Stimulated activated CD4-positive, alpha-beta T cell treated with anti-CD3 and anti-CD28 coated beads, Interleukin-15, amount 100 ng/mL, for 24 hours (primary cell): ENCODE measurements at places on chromosomes 11 and 22.

GRCh38 chr11:19345519-19345847 is 104.7 kb upstream of the E2F8 start:
- peak; percentile 3 for DNase-seq

DNA sequence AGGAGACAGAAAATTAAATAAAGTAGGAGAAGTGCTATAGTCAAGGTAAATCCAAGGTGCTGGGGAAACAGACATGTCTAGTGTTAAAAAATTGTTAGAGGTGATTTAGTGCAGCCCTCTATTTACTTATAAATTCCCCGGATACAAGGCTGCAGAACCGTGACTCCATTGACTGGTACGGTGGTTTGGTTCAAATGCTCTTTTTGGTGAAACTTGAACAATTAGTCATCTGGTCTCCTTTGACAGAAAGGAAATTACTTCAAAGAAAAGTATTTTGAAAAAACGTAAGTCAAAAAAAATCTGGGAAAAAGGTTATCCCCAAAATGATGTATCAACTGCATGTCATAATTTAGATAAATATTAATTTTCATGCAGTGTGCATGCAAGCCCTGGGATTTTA is 399.2 kb downstream of the CNTN5 start:
- no peak for DNase-seq

GRCh38 chr11:44300844-44301563 is 8.9 kb downstream of the ALX4 start:
- no peak for DNase-seq

DNA sequence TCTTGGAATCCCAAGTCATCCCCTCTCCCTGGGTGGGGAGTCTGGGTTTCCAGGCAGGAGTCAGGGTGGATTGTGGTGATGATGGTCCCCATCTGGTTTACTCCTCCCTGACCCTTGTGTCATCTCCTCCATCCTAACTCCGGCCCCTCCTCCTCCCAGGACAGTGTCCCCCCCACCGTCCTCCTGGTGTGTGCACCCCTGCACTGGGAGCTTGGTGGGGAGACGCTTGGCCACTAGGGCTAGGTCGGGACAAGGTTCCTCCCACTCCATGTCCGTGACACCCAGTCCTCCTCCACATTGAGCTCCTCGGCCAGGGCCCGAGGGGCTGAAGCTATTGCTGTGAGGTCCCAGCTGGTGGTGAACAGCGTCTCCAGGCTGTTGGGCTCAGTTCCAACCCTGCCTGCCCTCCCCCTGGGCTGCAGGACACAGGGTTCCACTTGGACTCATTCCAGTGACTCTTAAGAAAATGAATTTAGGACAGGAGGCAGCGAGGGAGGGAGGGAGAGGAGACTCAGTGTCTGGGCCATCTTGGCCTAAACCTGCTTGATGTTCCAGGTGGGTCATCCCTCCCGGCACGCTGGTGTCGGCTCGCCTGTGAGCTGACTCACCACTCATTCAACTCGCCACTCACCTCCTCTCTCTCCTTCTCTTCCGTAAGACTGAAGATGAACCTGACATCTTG is 433.2 kb downstream of the TBC1D22A start:
- no peak for DNase-seq

DNA sequence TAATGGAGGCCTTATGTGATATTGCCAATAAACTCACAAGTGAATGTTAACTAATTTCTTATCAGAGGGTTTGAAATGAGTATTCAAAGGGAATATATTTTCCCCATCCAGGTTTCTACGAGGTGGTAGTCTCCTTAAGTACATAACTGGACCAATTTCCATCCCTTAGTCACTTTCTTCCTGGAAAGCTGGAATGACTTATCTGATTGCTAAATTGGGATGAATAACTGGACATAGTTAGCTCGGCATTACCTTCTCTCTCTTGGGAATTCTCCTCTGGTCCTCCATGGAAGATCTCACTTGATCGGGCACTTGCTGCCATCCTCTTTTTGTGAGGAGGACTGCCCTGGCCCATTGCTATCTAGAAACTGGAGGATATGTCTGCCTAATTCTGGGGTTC is 109.1 kb downstream of the TRPC6 start:
- DNase-seq, result no peak

GRCh38 chr22:30717331-30717921 is 22.8 kb downstream of the OSBP2 start:
- no peak for DNase-seq

DNA sequence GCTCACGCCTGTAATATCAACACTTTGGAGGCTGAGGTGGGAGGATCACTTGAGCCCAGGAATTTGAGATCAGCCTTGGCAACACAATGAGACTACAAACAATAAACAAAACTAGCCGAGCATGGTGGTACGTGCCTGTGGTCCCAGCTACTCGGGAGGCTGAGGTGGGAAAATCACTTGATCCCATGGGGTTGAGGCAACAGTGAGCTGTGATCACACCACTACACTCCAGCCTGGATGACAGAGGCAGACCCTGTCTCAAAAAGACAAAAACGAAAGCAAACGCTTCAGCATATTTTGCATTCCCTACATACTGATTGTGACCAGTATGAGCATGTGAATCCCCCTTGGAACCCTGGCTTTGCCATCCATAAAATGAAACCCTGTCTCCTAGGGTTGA is 33.9 kb upstream of the MN1 start:
- no peak for DNase-seq

DNA sequence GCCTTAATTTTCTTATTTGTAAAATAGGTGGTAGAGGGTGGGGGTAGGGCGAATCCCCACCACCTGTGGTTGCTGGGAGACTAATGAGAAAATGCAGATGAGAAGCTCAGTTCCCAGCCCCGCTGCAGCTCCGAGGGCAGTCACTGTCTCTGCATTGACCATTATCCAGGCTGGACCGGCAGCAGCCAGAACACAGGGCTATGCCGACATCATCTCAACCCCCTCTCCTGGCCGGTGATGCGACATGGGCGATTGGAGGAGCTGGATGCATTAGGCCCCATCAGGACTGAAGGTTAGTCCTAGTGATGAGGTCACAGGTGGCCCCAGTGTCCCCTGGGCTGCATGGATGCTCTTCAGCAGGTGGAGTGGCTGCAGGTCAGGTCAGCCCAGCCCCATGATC is 412.4 kb downstream of the CTTN start:
- DNase-seq, result no peak

GRCh38 chr22:23250056-23250784 is 69.9 kb downstream of the BCR start:
- no peak for DNase-seq

DNA sequence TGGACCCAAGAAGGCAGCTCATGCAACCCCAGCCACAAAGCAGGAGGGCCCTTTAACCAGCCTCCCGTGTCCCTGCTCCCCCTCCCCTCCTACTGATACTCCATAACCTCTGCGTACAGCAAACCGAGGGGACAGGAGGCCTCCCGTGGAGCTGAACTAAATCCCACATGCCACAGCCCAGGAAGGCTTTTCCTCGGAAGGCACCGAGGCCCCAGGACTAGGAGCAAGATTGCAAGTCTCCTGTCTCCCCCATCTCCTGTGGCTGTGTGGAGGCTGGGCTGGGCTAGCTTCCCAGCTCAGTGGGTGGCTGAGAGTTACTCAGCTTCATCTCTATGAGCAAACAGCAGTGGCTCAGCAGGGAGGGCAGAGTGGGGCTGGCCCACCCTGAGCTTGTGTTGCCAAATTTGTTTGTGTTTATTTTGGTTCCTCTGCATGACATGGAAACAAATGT is 62.7 kb upstream of the NECTIN1 start:
- no peak for DNase-seq

- no peak for DNase-seq
These were observed 22.4 kb downstream of the TOM1 start for GRCh38 chr22:35322126-35322525.

GRCh38 chr22:27307545-27308247 is 493.9 kb downstream of the MN1 start:
- DNase-seq, result no peak

- DNase-seq, result no peak
These were observed 415.7 kb downstream of the TENM4 start for GRCh38 chr11:79025097-79025496.
